CMK (cell line): ENCODE measurements at places on chromosomes 12 and 14.

DNA sequence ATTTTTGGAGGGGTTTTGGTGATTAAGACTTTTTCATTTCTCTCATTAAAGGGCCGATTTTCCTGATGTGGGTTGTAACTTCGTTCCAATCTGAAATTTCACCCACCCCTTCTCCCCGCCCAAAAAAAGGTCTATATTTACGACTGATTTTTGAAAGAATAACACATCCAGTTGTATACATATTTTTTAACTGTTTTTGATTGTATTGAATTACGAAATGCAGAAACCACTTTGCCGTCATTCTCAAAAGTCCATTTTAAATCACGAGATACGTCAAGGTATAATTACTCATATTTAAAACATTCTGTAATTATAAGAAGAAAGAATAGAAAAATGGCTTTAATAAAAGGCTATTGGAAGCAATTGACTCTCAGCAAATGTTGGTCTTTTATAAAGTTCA, 520.7 kb downstream of the MED13L start:
- no peak for DNase-seq

DNA sequence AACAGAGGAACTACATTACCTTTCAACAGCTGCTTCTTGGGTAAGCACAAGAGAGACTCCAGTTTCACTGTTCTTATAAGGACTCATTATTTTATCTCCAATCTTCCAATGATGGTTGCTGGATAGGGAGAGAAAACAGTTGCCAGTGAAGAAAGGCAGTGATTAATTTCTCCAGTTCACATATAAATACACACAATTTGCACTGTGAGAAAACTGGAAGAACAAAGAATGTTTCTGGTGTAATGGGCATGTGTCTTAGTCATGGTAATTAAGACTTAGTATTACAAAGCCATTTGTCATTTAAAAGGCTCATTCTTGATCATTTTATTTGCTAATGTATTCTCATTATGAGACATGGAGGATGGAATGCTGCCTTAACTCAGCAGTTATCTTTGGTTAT, 78.0 kb upstream of the FAR2 start:
- DNase-seq, result no peak

GRCh38 chr14:59863806-59864525, 6.6 kb downstream of the RTN1 start:
- peak; percentile 84 for DNase-seq

DNA sequence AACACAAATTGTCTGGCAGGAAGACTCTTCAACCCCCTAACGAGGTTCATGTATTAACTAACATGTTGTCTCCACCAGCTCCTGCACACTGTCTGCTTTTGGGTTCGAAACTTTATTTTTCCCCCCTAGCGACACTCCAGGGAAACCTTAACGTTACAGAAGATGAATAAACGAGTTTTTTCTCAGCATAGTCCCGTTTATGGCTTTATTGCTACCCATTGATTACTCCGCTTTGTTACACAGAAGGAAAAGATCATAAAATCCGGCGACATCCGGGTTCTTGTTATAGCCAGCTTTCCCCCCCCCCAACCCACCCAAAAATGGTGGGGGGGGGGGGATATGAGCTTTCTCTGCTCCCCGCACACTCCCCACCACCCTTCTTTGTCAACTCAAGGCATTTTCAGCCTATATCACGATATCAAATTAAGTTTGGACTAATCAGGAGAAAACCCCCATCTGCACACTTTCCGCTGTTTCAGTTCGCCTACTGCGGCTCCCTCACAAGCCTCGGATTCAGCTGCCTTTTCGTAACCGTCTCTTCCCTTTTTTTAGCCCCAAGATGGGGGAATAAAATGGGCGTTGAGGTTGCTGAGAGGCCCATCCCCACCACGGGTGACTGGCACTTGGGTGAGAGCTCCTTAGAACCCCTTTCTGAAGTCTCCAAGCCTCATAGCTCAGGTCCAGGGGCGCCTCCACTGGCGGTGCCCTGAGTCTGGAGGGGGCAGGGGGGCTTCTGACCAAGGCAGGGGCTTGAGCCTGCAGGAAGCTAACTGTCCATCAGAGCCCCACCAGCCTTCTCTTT, 1.4 kb upstream of the HOXC6 start:
- no peak for DNase-seq

DNA sequence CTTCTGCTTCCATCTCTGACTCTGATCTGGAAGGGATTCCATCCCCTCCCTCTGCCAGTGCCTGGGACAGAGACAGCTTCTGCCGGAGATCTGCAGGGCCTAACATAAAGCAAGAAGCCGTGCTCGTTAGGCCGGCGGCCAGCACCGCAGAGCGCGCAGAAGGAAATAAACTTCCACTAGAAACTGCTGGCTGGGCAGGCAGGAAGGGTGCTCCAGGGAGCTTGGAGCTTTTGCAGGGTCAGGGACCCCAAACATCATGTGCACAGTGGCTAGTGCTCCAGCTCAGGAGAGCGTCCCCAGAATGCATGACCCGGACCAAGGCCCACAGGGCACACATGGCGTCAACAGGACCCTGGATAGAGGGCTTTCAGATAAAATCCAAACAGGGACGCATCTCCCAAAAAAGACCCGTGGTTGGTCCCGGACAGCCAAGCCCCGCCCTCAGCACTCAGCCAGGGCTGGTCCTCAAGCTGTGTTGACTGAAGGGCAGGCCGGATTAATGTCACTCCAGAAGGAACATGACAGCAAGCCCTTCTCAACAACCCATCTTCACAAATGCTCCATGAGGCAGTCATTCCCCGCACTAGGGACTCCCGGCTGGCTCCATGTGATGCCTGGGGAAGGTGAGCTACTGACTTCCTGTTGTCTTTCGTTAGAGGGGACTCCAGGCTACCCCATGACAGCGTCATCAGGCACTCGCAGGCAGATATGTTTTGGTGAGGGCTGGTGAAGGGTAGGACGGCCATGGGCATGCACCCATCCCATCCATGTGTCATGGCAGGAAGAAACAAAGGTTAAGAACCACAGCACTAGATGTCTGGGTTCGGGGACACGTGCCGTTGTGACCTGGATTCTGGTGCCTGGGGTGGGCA, 121.5 kb downstream of the CALM1 start:
- DNase-seq, result no peak

DNA sequence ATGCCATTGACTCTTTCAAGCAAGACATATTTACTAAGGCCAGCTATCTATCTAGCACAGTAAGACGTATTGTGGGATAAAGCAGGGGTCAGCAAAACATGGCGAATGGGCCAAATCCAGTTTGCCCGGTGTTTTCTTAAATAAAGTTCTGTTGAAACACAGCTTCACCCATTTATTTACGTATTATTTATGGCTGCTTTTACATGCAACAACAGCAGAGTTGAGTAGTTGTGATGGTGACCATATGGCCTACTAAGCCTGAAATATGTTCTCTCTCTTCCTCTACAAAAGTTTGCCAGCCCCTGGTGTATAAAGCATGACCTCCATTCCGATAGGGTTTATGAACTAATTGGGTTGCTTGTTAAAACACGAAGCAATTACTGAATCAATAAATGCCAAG, 322.1 kb downstream of the CCDC91 start:
- DNase-seq, result no peak

GRCh38 chr12:117452112-117452511, 90.7 kb upstream of the NOS1 start:
- no peak for DNase-seq

DNA sequence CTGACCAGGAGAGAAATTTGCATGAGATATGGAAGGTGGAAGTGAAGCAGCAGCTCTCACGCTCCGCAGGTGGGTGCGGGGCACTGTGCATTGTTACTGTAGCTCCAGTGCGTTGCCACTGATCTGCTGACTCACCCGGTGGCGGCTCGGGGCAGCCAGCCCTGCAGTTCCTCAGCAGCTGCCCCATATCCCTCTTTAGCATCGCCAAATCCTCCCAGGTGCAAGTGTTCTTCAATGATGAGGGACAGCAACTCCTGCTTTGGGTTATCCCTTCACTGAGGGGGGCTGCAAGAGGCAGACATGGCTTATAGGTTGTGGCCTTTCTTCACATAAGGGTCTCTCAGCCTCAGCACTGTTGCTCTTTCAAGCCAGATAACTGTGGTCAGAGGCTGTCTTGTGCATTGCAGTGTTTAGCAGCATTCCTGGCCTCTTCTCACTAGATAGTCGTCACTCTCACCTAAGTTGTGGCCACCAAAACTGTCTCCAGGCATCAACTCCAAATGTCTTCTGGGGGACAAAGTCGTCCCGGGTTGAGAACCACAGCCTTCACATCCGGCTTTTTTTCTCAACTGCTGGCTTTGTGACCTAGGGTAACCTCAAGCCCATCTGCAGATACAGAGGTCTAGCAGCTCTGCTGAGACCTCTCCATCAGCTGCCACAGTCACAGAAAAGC, 180.8 kb downstream of the EFCAB11 start:
- DNase-seq, result no peak

DNA sequence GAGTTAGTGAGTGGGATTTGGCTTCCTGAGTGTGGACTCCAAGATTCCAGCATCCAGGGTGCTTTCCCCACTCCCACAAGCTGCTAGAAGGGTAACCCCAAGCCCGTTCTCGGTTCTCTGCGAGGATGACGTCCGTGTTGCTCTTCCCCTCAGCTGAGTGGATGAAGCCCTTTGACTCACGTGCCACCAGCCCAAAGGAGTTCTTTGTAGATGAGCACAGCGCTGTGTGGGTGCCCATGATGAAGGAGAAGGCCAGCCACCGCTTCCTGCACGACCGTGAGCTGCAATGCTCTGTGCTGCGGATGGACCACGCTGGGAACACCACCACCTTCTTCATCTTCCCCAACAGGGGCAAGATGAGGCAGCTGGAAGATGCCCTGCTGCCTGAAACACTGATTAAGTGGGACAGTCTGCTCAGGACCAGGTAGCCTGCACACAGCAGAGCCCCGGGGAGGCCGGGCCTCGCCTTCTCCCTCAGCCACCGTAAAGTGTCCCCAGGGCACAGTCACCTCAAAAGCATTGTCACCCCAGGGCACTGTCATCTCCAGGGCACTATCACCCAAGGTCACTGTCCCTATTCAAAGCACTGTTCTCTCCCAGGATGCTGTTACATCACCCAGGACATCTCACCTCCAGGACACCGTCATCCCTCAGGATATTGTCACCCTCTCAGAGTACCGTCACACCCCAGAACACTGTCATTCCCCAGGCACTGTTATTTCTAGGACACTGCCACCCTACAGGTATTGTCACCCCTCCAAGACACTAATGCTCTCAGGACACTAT, 31.3 kb downstream of the SERPINA3 start:
- no peak for DNase-seq

DNA sequence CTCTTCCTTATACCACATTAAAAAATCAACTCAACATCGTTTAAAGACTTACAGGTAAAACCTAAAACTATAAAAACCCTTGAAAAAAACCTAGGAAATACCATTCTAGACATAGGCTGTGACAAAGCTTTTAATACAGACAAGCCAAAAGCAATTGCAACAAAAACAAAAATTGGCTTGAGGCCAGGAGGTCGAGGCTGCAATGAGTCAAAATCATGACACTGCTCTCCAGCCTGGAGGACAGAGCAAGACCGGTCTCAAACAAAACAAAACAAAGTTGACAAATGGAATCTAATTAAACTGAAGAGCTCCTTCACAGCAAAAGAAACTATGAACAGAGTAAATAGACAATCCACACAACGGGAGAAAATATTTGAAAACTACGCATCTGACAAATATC, 1057.8 kb downstream of the FSCB start:
- no peak for DNase-seq

- no peak for DNase-seq
Measured at GRCh38 chr14:101061411-101062064, 158.0 kb upstream of the RTL1 start.

DNA sequence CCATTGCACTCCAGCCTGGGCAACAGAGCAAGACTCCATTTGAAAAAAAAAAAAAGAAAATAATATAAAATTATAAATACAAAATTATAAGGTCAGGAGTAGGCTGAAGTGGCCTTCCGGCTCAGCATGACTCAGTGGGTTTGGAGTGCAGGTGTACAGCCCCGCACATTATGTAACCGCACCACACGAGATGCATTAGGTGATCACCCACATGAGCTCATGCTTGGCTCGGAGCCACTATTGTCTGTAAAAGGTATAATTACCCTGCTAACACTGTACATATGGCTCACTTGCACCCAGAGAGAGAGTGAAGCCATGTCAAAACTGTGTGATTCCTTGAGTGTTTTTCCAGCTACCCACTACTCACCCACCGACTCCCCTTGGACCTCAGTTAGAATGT, 557.0 kb downstream of the SLC6A15 start:
- DNase-seq, result no peak

GRCh38 chr12:107775093-107775721, 703 bp downstream of the ASCL4 start:
- no peak for DNase-seq

GRCh38 chr14:54475187-54475899, 13.4 kb downstream of the GMFB start:
- no peak for DNase-seq

DNA sequence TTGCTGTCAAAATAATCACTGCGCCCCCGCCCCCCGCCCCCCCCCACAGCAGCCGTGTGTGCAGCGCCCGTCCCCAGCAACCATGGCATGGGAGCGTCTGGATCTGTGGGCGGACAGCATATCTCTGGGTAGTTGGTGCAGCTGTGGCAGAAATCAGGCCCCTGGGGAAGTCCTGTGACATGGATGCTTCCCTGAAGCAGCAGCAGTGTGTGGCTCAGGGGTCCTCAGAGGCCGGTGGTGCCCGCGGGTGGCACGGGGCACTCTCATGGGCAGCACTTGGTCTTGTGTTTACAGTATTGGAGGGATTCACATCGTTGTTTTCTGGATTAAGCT, 19.2 kb downstream of the XRCC3 start:
- DNase-seq, result no peak

DNA sequence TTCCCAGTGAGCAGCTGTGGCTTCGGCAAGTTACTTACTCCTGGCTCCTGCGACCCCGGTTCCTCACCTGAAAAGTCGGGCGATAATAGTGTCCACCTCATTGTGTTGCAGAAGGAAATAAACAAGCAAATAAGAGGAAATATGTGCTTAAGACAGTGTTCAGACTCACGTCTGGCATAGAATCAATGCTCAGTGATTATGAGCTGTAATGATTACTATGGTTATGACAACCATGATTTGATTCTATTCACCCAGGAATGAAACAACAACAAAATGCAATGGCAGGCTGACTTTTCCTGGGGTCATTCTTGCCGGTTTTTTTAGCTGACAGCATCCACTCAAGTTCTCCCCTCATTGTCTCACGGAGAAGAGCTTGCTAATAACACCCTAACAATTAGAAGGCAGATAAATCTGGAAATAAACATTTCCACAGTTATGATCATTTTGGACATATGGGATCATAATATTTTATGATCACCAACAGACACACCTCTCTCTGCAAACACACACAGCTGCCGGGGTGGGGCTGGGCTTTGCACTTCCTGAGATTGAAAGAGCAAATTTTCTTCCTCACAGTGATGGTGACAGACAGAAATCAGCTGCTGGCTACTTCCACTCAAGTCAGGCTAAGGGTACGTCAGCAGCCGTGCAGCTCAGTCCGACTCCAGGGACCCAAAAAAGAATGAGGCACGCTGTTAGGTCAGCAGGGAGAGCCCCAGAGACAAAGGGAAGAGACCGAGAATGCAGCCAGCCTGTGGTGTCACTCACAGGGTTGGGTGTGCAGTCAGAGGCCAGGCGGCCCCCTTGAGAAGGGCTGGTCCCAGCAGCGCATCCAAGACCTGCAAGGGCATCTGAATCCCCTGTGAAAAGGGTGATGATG, 158.0 kb downstream of the RIMBP2 start:
- DNase-seq, result no peak
